ENCODE measurements at places on chromosomes 16 and 17.

DNA sequence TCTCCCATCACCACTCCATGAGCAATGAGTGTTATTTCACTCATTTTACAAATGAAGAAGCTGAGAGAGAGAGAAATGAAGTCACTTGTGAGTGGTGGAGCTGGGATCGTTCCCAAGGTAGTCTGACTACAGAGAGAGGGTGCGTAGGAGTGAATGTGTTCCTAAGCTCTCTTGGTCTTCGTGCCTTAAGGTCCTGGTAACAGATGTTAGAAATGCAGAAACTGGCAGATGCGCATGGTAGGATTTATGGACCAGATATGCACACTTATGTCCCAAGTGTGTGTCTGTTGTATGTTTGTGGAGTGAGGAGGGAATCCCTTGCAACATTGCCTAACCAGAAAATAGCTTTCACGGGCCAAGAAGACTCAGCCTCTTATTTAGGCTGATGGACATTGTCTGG lies 93.2 kb upstream of the ZNF469 start:
- DNase-seq = no peak

DNA sequence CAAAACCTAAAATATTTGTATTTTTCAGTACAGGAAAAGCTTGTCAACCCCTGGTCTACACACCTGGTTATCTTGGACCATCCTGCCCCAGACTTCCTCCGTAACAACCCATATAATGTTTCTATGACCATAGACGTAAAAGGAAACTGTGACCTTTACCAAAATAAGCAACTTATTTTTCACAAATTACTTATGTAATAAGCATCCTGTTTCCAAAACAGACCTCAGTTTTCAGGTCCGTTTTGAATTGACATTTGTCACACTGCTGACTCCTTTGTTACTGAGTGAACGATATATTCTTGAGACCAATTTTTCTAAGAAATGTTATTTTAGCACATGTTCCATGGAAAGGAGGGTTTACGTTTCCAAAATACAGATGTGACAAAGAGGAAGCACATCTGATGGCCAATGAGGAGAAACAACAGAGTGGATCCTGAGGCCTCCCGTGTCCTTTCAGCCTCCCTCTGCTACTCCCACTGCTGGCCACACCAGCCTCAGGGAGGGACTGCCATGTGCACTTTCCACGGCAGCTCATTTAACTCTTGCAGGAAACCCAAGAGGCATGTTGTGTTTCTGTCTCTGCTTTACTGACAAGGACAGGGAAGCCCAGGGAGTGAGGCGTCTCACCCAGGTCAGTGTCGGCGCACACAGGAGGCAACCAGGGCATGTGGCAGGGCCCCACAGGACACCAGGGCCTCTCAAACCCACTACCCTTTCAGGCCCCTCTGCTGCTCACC lies 20.1 kb upstream of the ALDH3A1 start:
- no peak for DNase-seq

DNA sequence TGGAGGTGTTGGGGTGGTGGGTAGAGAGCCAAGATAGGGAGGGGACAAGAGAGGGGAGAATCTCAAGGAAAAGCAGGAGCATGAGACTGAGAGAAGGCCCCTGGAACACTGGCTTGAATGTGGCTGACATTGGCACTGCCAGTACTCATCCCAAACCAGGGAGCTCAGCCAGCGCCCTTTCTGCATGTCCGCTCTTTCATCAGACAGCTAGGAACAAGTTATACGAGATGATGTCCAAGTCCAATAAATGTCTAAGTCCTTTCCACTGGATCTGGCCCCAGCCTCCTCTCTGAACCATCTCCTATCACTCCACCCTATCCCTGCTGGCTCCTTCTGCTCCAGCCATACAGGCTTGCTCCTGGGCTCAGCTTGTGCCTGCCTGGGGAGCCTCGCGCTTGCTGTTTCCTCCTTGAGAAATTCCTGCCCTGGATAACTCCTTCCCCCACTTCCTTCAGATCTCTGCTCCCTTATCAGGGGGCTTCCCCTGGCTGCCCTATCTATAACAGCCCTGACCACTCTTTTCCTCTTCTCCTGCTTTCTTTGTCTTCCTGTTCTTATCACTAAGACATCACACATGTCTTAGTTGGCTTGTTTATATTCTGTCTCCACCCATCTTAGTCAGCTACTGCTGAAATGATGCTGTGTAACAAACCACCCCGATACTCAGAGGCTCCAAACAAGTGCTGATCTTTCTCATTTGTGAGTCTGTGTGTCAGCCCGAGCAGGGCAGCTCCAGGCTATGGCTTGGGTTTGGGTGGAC lies 37.1 kb upstream of the MEOX1 start:
- DNase-seq = no peak

- DNase-seq = no peak
These were observed 550 bp downstream of the EIF4A3 start for GRCh38 chr17:80146121-80147034.

Measured in stimulated activated CD8-positive, alpha-beta memory T cell treated with anti-CD3 and anti-CD28 coated beads, Interleukin-12 subunit alpha, Interleukin-12 subunit beta, amount 100 ng/mL, for 1 hour (primary cell).